Cerebellar nuclear complex (tissue), 1 donor: ENCODE measurements at places on chromosomes 12 and 14.

- no peak for DNase-seq
Observed at GRCh38 chr12:112458751-112459150, 40.0 kb downstream of the PTPN11 start.

GRCh38 chr12:106190581-106190980, 51.8 kb upstream of the NUAK1 start:
- DNase-seq, result no peak

DNA sequence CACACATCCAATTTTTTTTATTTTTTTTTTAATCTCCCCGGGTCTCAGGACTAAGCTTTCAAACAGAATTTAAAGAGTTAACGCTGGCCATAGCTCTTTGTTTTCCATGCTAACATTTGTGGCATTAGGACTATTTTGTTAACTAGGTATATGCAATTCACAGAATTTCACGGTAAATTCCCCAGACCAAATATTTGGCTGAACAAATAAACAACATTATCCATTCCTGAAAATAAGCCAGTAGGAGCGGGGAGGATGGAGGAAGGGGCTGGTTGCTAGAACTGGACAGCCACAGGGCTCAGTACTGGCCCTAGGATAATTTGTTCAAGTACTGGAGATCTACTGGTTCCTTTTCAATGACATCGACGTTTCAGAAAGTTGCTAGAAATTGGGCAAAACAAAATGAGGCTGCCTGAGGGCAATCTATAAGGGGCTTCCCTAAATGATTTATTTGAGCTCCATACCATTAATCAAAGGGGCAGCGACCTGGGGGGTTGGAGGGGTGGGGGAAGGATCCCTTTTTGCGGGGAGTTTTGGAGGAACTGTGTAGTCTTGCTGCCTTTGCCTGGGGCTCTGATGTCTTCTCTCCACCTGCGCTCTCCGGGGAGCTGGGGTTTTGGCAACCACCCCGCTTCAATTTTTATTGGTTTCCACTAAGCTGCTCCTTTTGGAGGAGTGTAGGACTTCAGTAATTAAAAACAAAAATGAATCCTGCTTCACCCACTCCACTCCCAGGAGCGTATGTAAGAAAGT, 9.0 kb downstream of the BMP4 start:
- no peak for DNase-seq

- DNase-seq, result no peak
Observed at GRCh38 chr12:106753526-106753925, 21.0 kb upstream of the RIC8B start.

DNA sequence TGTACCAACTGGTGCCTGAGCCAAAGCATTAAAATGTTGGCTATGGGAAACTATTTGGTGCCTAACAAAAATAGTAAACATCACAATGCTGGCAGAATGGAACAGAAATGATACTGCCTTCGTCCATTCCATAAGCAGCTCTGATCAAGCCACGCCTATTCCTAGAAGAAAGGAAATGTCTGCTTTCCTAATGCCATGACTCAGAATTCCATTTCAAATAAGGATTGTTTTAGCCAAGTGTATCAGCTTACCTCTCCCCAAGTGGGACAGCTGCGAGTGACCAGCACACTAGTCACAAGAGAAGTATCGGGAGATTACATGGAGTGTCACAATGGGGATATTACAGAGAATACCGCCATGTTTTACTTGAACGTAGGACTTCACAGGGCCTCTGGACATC, 38.7 kb downstream of the GLT8D2 start:
- DNase-seq, result no peak

GRCh38 chr12:13887779-13888388, 93.5 kb downstream of the GRIN2B start:
- no peak for DNase-seq

DNA sequence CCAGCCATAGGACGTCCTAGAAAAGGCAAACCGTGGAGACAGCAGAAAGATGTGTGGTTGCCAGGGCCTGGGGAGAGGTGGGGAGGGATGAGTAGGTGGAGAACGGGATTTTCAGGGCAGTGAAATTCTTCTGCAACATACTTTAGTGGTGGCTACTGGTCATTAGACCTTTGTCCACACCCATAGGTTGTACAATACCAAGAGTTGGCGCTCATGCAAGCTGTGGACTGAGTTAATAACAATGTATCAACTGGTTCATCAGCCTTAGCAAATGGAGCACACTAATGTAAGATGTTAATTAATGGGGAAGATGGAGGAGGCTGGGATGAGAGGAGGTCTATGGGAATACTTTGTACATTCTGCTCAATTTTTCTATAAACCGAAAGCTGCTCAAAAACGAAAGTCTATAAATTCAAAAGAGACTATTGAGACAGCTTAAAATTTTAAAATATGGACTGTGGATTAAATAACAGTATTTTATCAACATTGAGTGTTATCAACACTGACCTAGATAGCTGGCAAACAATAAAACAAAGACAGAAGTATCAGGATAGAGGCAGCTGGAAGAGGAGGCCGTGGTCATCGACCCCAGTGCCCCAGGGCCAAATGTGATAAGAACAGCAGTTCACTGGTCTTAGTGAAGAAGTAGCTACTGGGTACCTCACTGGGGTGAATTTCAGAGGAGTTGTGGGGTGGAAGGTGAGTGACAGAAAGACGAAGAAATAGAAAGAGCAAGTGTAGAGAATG, 90.9 kb downstream of the SYNE3 start:
- DNase-seq, result no peak

DNA sequence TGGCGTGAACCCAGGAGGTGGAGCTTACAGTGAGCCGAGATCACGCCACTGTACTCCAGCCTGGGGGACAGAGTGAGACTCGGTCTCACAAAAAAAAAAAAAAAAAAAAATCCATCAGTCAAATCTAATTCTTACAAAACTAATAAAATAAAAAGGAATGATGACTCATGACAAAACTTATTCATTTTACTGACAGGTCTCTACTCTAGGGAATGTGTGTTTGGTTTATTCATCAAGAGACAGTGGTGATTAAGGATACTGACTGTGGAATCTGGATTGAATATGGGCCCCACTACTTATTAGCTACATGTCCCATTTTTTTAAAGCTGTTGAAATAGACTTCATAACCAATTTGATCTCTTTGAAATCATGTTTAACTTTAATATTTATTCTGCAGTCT, 29.3 kb upstream of the GAS2L3 start:
- no peak for DNase-seq

DNA sequence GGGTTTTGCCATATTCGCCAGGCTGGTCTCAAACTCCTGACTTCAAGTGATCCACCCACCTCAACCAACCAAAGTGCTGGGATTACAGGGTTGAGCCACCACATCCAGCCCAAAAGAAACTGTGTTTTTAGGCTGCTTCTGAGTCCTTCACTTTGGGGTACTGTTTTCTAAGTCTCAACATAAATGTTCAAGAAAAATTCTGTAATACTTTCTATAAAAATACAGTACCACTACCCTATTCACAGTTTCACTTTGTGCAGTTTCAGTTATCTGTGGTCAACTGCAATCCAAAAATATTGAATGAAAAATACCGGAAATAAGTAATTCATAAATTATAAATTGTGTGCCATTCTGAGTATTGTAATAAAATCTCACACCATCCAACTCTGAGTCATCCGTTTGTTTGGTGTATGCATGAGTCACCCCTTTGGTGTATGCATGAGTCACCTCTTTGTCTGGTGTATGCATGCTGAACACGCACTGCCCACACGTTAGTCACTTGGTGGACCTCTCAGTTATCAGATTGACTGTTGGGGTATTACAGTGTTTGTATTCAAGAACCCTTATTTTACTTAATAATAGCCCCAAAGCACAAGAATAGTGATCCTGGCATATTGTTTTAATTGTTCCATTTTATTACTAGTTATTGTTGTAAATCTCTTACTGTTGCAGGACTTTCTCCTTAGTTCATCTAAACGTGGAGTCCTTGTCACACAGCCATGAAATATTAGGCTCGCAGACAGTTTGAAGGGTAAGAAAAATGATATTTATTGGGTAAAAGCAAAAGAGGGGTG, 190.2 kb downstream of the FSCB start:
- DNase-seq, result no peak

DNA sequence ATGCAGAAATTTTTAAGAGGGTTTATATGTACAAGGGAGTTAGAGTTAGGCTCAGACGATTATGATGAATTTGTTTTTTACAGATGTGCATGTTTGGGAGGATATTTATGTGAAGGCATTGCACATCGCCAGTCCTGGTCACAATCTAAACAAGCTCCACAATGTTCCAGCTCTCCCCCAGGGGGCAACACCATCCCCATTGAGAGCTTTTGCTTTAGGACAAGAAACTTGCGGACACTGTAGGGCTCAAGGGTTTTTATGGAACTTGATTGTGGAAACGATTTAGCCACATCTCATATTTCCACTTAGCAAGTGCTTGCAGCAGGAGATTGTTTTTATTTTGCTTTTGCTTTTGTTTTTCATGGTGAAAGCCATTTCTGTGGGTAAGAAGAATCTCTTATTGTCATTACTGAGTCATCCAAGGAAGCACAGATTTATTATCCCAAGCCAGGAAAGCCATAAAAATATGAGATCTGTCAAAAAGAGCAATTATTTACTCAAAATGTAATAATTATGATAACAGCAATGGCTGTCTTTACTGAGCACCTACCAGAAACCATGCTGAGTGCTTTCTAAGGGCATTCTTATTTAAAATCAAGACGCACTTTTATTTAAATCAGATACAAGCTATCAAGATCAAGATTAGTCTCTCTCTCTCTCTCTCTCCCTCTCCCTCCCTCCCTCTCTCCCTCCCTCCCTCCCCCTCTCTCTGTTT, 276.7 kb upstream of the SRRM4 start:
- no peak for DNase-seq

DNA sequence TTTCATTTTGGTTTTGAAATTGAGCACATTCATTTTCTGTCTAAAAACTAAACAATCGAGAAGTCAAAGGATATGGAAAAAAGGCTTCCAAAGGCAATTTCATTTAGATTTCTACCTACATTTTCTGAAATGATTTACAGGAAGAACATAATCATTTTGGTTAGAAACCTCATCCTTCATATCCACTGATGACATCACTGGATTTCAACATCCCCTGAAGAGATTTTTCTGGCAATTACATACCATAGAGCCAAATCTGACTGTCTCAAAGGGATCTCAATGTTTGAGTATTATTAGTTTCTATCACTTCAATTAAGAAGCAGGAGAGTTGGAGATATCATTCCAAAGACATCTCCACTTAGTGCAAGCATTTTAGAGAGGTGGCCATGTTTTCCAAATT, 137.8 kb downstream of the TTC7B start:
- no peak for DNase-seq

GRCh38 chr12:11577658-11578260, 71.7 kb upstream of the ETV6 start:
- no peak for DNase-seq
